ENCODE measurements at places on chromosomes 2 and 18. TPM values are rescaled to one million over a fixed set of nuclear protein-coding genes. Genes with fewer than 3 reads are reported as not detected.

DNA sequence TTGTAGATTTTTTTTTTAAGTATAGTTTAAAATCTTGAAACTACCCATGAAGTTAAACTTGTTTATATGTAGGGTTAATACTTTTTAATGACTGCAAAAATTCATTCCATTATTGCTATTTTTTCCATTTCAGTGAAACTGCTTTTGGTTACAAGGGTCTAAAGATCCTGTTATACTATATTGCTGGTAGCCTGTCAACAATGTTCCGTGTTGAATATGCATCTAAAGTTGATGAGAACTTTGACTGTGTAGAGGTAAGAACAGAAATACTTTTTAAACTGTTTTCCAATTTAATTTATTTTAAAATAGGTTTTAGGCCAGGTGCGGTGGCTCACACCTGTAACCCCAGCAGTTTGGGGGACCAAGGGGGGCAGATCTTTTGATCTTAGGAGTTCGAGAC, 30.5 kb downstream of the HAT1 start:
- H3K4me1 ChIP-seq = peaks cover 27% of the 10 kb centered on the region
- peaks cover 21% of the 10 kb centered on the region for H3K36me3 ChIP-seq
- H3K4me3 ChIP-seq = no peak overlapping the region
- no peak for DNase-seq
- no peak overlapping the region for H3K27ac ChIP-seq

GRCh38 chr2:174666845-174667244, 69.2 kb upstream of the WIPF1 start:
- H3K4me1 ChIP-seq = peaks cover 44% of the 10 kb centered on the region
- H3K36me3 ChIP-seq = peaks cover 20% of the 10 kb centered on the region
- no peaks in the 10 kb centered on the region for H3K27me3 ChIP-seq
- no peak overlapping the region for H3K27ac ChIP-seq

TMEM182 gene
- 2.1 TPM for total RNA-seq

DNA sequence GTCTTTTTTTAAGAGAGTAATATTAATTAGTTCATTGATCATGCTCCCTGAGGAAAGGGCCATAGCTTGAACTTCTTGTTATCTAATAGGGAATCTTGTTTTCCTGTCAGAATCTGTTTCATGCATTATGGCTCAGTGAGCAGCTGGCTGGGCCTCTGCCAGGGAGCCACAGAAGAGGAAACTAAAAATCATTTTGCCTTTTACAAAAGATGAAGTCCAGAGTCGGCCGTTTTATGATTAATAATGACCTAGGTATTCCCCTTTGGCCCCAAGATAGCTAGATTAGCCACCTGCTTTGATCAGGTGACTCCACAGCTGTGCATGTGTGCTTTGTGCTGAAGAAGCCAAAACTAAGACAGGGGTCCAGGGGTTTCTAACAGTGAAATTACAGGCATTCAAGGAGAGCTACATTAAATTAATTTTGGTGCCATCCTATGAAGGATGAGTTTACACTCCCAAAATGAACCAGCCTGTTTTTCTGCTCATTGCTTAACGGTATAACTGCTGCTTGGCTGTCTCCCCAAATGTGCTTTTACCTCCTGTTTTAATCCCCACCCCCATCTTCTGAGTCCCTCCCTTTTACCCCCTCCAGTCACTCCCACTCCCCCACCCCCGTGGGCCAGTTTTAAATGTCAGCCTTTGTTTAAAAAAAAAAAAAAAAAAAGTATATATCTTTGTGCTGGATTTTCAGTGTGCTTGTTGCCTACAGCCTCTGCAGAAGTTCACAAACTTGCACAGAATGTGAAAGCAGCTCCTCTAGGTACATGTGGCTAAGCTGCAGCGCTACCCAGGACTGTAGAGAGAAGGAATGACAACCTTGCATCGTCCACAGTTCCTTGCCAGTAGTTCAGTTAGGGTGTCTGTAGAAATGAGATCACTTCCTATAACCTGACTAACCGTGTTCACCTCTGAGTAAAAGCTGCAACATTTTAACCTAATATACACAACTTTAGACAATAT, 93.1 kb downstream of the CABLES1 start:
- H3K36me3 ChIP-seq = peaks cover 4% of the 10 kb centered on the region
- H3K4me1 ChIP-seq = peaks cover 58% of the 10 kb centered on the region
- H3K4me3 ChIP-seq = peak overlapping the region; percentile 48
- peak; percentile 34 for DNase-seq
- H3K27me3 ChIP-seq = peaks cover 4% of the 10 kb centered on the region

DNA sequence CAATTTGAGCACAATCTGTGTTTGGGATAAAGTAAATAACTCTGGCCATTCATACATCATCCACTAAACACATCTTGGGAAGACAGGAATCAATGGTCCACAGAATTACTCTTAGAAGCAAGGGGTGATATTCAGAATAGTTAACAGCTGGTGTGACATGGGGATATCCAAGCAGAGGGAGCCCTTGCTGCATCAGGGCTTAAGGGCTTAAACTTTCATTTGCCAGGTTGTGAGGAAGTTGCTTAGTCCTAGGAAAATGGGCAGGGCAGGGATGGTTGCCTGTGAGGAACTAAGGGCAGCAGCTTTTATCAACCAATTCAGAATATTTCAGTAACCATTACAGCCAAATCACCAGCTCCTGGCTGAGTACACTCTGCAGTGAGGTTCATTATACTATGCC, 2.0 kb upstream of the ITGA6 start:
- DNase-seq = no peak
- H3K4me3 ChIP-seq = no peak overlapping the region
- H3K27me3 ChIP-seq = peaks cover 23% of the 10 kb centered on the region

PRPF40A gene
- 172 TPM for total RNA-seq

GDF7 gene
- 0.10 TPM for total RNA-seq

GRCh38 chr18:37524498-37525261, 40.9 kb downstream of the CELF4 start:
- no peak for DNase-seq
- no peak overlapping the region for H3K27ac ChIP-seq
- H3K4me3 ChIP-seq = no peak overlapping the region
- peaks cover 28% of the 10 kb centered on the region for H3K27me3 ChIP-seq

GRCh38 chr2:72819501-72819900, 6.3 kb downstream of the EXOC6B start:
- H3K4me1 ChIP-seq = peaks cover 9% of the 10 kb centered on the region
- peaks cover 3% of the 10 kb centered on the region for H3K27me3 ChIP-seq
- no peak overlapping the region for H3K27ac ChIP-seq
- H3K4me3 ChIP-seq = no peak overlapping the region
- no peak for DNase-seq

C1QL2 gene
- not detected for total RNA-seq

DNA sequence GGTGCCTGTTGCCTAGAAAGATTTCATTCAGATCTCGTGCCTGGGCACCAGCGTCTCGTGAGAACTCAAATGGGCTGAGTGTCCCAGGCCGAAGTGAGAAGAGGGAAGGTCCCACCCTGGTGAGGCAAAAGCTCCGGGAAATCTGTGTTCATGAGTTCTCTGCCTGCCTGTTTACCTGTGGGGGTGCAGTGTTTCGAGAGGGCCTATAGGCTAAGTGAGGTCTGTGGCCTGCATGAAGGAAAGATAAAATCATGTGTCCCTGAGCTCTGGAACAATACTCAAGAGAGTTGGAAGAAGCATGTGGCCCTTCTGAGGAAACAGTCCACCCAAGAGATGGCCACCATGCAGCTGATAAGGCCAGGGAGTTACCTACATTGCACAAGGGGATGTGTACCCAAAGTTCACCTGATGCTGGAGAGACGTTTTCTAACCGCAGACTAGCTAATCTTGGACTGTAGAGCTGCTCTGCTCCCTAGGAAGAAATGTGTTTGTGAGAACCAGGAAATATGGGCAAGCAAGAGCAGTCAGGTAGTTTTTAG, 63.5 kb upstream of the ST3GAL5 start:
- H3K4me3 ChIP-seq = no peak overlapping the region
- DNase-seq = no peak
- no peaks in the 10 kb centered on the region for H3K27me3 ChIP-seq
- H3K36me3 ChIP-seq = peaks cover 2% of the 10 kb centered on the region
- H3K27ac ChIP-seq = no peak overlapping the region

GRCh38 chr2:144133936-144134665, 385.8 kb downstream of the ZEB2 start:
- H3K4me1 ChIP-seq = no peaks in the 10 kb centered on the region
- no peak overlapping the region for H3K4me3 ChIP-seq
- H3K27me3 ChIP-seq = no peaks in the 10 kb centered on the region
- H3K27ac ChIP-seq = no peak overlapping the region
- peaks cover 3% of the 10 kb centered on the region for H3K36me3 ChIP-seq

Measured in activated T-helper 1 cell treated with anti-CD3 and anti-CD28 coated beads, Interleukin-12 subunit alpha, Interleukin-12 subunit beta, Interleukin-2, Interleukin-4 antibody, amounts not matched to agents 30 ng/mL and 10 ng/mL and 1 ng/mL, durations not matched to agents 14 hours and 24 hours and 36 hours (primary cell).